ENCODE measurements at places on chromosomes 5 and 9.

GRCh38 chr5:131521252-131521651 lies 113.8 kb downstream of the RAPGEF6 start:
- no peaks in the 10 kb centered on the region for H3K27me3 ChIP-seq
- H3K36me3 ChIP-seq = peaks cover 35% of the 10 kb centered on the region
- H3K4me1 ChIP-seq = peaks cover 21% of the 10 kb centered on the region
- DNase-seq = peak; percentile 37
- no peak overlapping the region for H3K4me3 ChIP-seq
- H3K27ac ChIP-seq = no peak overlapping the region

- no peak overlapping the region for H3K4me3 ChIP-seq
- peaks cover 3% of the 10 kb centered on the region for H3K4me1 ChIP-seq
- no peaks in the 10 kb centered on the region for H3K36me3 ChIP-seq
- H3K27me3 ChIP-seq = no peaks in the 10 kb centered on the region
Measured at GRCh38 chr9:87671925-87672324, 54.0 kb upstream of the CTSL start.

DNA sequence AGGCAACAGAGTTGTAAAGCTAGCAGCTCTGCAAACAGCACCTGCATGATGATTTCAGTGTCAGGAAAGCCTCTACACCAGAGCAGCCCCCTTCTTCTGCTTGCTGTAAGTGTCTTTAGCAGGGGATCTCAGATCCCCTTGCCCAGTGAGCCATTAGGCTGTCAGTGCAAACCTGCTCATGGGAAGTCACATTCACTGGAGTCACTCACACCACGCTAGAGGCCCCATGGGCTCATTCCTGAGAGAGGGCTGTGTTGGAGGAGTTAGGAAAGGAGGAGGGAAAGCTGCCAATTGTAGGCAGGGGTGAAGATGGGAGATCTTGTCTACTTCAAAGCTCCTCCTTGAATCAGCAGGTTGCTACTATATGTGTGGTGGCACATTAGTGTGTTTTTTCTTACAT lies 275.2 kb downstream of the SMARCA2 start:
- H3K4me1 ChIP-seq = no peaks in the 10 kb centered on the region
- DNase-seq = no peak
- no peaks in the 10 kb centered on the region for H3K36me3 ChIP-seq
- no peak overlapping the region for H3K4me3 ChIP-seq
- no peak overlapping the region for H3K27ac ChIP-seq

GRCh38 chr5:55897206-55897894 lies 46.2 kb downstream of the IL31RA start:
- no peak overlapping the region for H3K4me3 ChIP-seq
- H3K27me3 ChIP-seq = no peaks in the 10 kb centered on the region
- peaks cover 31% of the 10 kb centered on the region for H3K4me1 ChIP-seq
- DNase-seq = no peak
- peak overlapping the region; percentile 23 for H3K27ac ChIP-seq

DNA sequence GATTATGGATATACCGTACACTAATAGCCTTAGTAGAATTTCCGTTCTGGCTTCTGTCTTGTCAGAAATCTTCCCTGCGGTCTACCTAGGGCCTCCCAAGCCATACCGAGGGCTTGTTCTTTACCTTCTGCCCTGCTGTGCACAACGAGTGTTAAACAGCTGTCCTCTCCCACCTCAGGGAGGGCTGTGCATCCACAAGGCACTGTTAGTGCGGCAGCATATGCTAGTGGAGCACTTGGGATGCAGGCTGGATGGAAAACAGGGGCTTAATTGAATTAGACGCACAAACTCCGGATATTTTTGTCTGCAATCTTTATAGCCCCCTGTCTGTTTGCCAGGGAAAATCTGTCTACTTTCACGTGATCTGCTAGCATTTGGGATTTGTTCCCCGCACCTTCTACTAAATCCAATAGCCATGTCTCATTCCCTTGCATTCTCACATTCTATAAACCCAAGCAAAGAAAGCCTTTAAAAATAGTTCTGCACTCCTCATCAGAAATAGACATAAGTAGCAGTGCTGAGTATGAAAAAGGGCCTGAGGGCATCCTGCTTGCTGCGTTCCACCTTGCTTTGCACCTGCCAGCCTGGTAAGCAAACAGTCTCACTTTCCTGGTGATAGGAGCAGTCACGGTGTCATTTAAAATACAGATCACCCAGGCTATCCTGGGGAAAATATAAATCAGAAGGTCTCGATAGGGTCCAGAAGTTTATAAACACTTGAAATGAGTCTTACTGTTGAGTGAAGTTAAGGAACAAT lies 382.6 kb downstream of the RASEF start:
- H3K4me3 ChIP-seq = no peak overlapping the region
- no peaks in the 10 kb centered on the region for H3K36me3 ChIP-seq
- DNase-seq = no peak
- H3K4me1 ChIP-seq = no peaks in the 10 kb centered on the region
- H3K27me3 ChIP-seq = no peaks in the 10 kb centered on the region

- H3K4me1 ChIP-seq = no peaks in the 10 kb centered on the region
- no peak overlapping the region for H3K4me3 ChIP-seq
- DNase-seq = no peak
- H3K36me3 ChIP-seq = no peaks in the 10 kb centered on the region
Measured at GRCh38 chr5:59385700-59386099, 507.8 kb downstream of the PDE4D start.

GRCh38 chr9:10144355-10144754 lies 468.4 kb downstream of the PTPRD start:
- H3K27ac ChIP-seq = no peak overlapping the region
- no peaks in the 10 kb centered on the region for H3K27me3 ChIP-seq
- no peak overlapping the region for H3K4me3 ChIP-seq

DNA sequence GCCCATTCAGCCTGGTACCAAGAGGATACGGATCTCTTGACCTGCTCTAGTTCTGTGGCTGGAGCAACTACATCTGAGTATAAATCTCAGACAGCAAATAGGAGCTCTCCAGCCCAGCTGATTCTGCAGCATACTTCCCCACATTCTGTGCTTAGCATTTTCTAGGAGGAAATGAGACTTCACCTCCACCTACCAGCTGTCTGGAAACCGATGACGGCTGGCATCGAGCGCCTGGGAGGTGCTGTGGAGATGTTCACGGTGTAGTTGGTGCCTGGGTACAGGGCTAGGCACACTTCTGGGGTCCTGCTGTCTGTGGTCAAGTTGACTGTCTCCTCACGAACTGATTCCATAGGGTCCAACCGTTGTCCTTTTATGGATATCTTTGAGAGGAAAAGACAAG lies 63.6 kb downstream of the SUSD1 start:
- no peaks in the 10 kb centered on the region for H3K27me3 ChIP-seq
- H3K4me3 ChIP-seq = no peak overlapping the region
- peaks cover 6% of the 10 kb centered on the region for H3K36me3 ChIP-seq
- no peak for DNase-seq

GRCh38 chr5:176550275-176550831 lies 1.2 kb downstream of the CDHR2 start:
- no peak for DNase-seq
- H3K27me3 ChIP-seq = no peaks in the 10 kb centered on the region
- peak overlapping the region; percentile 32 for H3K4me3 ChIP-seq
- peaks cover 25% of the 10 kb centered on the region for H3K4me1 ChIP-seq
